HCT116 (cell line): ENCODE measurements at places on chromosomes 1 and 21.

GRCh38 chr1:24392604-24392946 lies 21.0 kb downstream of the STPG1 start:
- H3K27me3 ChIP-seq = no peaks in the 10 kb centered on the region
- H3K4me3 ChIP-seq = no peak overlapping the region
- H3K4me1 ChIP-seq = peaks cover 8% of the 10 kb centered on the region
- no peak for DNase-seq

GRCh38 chr21:24259241-24259640 lies 1348.0 kb downstream of the MRPL39 start:
- DNase-seq = no peak
- no peak overlapping the region for H3K4me3 ChIP-seq
- no peak overlapping the region for H3K27ac ChIP-seq
- H3K36me3 ChIP-seq = no peaks in the 10 kb centered on the region
- H3K27me3 ChIP-seq = no peaks in the 10 kb centered on the region
- H3K4me1 ChIP-seq = no peaks in the 10 kb centered on the region

- peaks cover 74% of the 10 kb centered on the region for H3K27me3 ChIP-seq
- H3K4me1 ChIP-seq = no peaks in the 10 kb centered on the region
- no peak overlapping the region for H3K27ac ChIP-seq
Observed at GRCh38 chr1:112011202-112011601, 21.7 kb upstream of the KCND3 start.

- H3K4me3 ChIP-seq = no peak overlapping the region
- H3K4me1 ChIP-seq = peaks cover 11% of the 10 kb centered on the region
- H3K36me3 ChIP-seq = no peaks in the 10 kb centered on the region
- no peak overlapping the region for H3K27ac ChIP-seq
- no peaks in the 10 kb centered on the region for H3K27me3 ChIP-seq
Observed at GRCh38 chr1:180173451-180173850, 18.8 kb downstream of the QSOX1 start.

DNA sequence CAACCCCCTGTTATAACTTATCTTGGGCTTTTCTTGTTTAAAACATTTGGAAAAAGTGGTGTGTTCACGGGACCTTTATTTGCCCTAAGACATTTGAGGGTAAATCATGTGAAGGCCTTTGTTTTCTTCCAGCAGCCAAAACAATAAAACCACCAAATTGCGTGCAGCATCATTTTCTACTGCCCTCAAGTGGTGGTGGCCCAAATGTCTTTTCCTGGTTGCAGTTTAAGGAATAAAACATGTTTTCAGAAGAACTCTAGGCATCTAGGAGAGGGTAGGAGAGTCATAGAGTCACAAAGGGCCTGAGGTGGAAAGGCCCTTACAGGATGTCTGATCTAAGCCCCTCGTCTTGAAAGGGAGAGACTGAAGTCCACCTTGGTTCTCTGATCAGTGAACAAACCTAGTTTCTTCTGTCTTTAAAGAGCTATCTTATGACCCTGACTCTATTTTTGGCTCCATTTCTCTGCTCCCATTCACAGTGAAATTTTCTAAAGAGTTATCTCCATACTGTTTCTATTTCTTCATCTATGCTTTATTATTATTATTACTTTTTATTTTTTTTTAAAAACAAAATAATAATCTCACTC lies 16.0 kb upstream of the EPS15 start:
- H3K36me3 ChIP-seq = no peaks in the 10 kb centered on the region
- H3K4me1 ChIP-seq = peaks cover 16% of the 10 kb centered on the region
- H3K27me3 ChIP-seq = no peaks in the 10 kb centered on the region
- peak; percentile 39 for DNase-seq
- H3K4me3 ChIP-seq = no peak overlapping the region

DNA sequence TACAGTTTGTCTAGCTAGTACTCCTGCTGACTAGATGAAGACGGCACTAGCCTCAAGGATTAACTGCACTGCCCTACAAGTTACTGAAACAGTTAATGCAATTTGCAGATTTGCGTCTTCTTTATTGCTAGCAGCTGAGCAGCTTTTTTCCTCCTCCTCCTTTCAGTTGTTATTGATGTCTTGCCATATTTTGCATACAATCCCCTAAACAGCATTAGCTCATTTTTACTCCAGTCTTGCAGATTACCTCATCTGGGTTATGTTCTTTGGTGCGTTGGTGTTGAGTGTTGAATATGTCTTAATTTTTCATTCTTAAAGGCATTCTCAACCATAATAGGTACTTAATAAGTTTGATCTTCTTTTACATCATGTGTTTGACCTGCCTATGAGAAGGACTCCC lies 363.4 kb upstream of the LYPLAL1 start:
- H3K4me1 ChIP-seq = peaks cover 9% of the 10 kb centered on the region
- no peaks in the 10 kb centered on the region for H3K36me3 ChIP-seq
- H3K27me3 ChIP-seq = no peaks in the 10 kb centered on the region

DNA sequence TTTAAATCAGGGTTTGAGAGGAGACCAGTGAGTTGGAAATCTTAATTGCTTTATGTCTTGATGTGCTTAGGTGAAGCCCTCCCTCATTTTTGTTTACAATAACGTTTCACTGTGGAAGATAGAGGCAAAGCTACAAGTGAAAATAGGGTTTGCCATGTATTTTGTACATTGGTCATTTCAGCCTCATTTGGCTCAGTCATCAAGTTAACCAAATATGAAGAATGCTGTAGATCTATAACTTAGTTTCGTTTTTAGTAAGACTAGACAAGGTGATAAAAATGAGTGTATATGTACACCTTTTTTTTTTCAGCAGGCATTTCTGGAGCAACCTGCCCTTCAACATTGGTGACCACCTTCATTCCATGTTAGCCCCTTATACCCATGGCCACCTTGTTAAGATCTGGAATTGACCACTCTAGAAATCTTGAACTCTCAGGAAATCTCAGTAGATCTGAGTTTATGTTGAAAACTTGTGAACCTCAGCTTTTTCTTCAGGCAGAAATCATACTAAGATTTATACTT lies 2.9 kb downstream of the NFYC start:
- peaks cover 29% of the 10 kb centered on the region for H3K4me1 ChIP-seq
- no peaks in the 10 kb centered on the region for H3K36me3 ChIP-seq
- no peak overlapping the region for H3K27ac ChIP-seq

DNA sequence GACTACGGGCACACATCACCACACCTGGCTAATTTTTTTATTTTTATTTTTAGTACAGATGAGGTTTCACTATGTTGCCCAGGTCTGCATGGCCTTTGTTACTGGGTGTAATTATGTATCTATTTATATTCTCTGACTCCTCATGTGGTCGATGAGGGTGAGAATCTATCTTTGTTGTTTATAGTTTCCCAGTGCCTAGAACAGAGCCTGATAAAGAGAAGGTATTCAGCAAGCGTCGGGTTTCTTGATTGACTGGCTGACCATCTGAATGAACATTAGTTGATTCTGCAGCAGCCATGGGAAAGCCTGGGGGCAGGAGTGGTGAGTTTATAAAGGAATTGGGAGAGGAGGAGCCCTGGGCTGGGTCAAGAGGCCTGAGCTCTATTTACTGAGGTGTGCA lies 28.5 kb downstream of the SERINC2 start:
- H3K27ac ChIP-seq = no peak overlapping the region
- no peak for DNase-seq

GRCh38 chr1:205577874-205578658 lies 53.7 kb downstream of the ELK4 start:
- peaks cover 11% of the 10 kb centered on the region; the same call in 1 of the 2 replicates for H3K27me3 ChIP-seq
- H3K4me1 ChIP-seq = no peaks in the 10 kb centered on the region
- no peak for DNase-seq
- no peak overlapping the region for H3K4me3 ChIP-seq

- no peak overlapping the region for H3K4me3 ChIP-seq
- H3K4me1 ChIP-seq = no peaks in the 10 kb centered on the region
- no peak overlapping the region for H3K27ac ChIP-seq
- DNase-seq = no peak
Observed at GRCh38 chr1:100539836-100540536, 2.0 kb downstream of the GPR88 start.

GRCh38 chr21:42581993-42582786 lies 68.5 kb downstream of the SLC37A1 start:
- H3K4me3 ChIP-seq = no peak overlapping the region
- no peak for DNase-seq
- no peaks in the 10 kb centered on the region for H3K4me1 ChIP-seq
- H3K36me3 ChIP-seq = no peaks in the 10 kb centered on the region
- no peak overlapping the region for H3K27ac ChIP-seq

- no peak for DNase-seq
- no peaks in the 10 kb centered on the region for H3K36me3 ChIP-seq
- no peak overlapping the region for H3K4me3 ChIP-seq
Observed at GRCh38 chr1:103162360-103162759, 54.0 kb upstream of the COL11A1 start.

DNA sequence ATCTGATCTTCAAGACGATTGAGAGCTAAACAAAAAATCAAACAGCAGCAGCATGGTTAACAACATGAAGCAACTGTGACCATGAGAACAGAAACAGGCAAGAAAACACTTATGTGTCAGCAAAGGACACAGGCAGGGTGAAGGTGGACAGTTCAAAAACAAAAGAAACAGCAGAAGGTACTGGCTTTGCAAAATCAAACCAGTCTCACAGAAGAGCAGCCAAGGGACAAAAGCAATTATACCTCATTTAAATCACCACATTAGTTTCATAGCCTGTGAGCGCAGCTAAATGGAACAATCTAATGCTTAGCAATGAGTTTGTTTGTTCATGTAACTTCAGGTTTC lies 59.1 kb downstream of the CAPN2 start:
- H3K4me1 ChIP-seq = peaks cover 61% of the 10 kb centered on the region

DNA sequence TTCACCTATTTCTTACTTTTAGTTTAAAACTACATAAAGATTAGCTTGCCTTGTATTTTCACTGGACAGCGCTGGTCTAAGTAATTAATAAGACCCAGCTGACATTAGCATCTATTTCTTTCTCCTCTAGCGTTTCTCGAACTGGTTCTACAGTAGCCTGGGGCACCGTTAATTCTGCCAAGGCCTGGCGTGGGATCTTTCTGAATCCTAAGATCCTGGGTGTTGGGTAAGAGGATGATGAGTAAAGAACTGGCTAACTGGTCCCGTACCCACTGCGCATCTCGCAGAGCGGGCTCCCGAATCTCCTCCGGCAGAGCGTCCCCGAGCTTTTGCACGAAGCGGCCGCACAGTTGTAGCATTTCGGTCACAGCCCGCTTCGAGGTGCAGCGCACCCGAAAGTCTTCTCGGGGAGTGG lies 309 bp downstream of the NSL1 start:
- no peak for DNase-seq
- H3K4me1 ChIP-seq = peaks cover 21% of the 10 kb centered on the region
- no peaks in the 10 kb centered on the region; the same call in 1 of the 2 replicates for H3K36me3 ChIP-seq
- H3K27me3 ChIP-seq = no peaks in the 10 kb centered on the region

DNA sequence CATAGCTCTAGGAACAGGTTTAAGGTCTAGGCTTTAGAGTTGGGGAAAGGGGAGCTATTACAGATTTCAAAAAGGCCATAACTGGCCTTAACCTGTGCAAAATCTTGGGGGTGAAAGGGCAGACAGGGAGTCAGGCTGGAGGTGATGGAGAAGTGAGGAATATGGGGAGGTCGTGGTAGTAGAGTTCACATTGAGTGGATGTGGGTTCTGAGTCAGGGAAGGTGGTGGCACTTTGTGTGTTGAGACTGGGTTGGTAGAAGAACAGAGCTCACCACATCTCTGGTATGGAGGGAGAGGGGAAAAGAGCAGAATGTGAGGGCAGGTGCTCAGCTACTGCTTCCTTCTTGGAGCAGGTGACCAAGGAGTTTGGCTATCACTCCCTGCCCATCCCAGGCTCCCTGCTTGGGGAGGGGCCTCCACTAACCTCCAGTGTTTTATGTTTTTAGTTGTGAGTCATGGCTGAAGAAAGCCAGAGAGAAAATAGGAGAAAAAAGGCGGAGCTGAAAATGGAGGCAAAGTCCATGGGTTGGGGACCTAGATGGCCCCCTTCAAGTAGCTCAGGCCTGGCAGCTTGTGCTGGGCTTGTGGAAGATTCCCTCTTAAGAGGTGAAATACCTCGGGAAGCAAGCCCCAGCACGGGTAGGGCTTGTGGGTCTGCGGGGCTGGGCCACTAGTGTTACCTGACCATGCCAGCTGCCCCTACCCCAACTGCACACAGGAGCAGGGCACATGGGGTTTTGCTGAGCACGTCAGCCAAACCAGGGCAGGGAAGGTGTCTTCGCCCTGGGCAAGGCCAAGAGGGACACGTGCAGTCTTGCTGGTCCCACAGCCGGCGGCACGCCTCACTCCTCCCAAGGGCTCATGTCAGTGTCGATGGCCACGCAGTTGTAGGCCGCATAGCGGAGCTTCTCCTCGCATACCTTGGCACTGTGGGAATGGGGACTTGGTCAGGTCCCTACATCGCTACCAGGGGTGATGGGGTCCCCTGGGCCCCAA lies 8.2 kb downstream of the HECTD3 start:
- peaks cover 9% of the 10 kb centered on the region; the same call in 1 of the 2 replicates for H3K36me3 ChIP-seq
- no peak for DNase-seq
- no peak overlapping the region for H3K4me3 ChIP-seq
- no peaks in the 10 kb centered on the region for H3K27me3 ChIP-seq

- no peak overlapping the region for H3K4me3 ChIP-seq
- H3K27ac ChIP-seq = no peak overlapping the region
- no peaks in the 10 kb centered on the region for H3K27me3 ChIP-seq
- H3K4me1 ChIP-seq = no peaks in the 10 kb centered on the region
- H3K36me3 ChIP-seq = no peaks in the 10 kb centered on the region
- DNase-seq = no peak
Observed at GRCh38 chr1:172726740-172727139, 67.8 kb downstream of the FASLG start.

DNA sequence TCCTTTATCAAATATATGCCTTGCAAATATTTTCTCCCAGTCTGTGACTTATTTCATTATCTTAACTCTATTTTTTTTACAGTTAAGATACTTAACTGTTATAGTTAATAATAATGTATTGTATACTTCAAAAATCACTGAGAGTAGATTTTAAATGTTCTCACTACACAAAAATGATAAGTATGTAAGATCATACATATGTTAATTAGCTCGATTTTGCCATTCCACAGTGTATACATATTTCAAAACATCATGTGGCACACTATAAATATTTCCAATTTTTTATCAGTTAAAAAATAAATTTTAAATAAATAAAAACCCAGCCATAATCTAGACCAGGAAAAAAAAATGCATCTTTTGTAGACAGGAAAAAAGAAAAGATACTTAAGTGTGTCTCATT lies 27.2 kb downstream of the CTTNBP2NL start:
- no peaks in the 10 kb centered on the region for H3K36me3 ChIP-seq
- H3K4me1 ChIP-seq = no peaks in the 10 kb centered on the region
- H3K4me3 ChIP-seq = no peak overlapping the region
- no peaks in the 10 kb centered on the region for H3K27me3 ChIP-seq

GRCh38 chr1:155261852-155262673 lies at the start of gene SCAMP3:
SCAMP3 (minus strand) TSS chr1:155262360; CDS start chr1:155262151, 209 bp downstream.
- peak within 1 kb of the TSS; percentile 92 for H3K4me3 ChIP-seq
- H3K36me3 ChIP-seq = peaks cover 47% of the 10 kb centered on the region; the same call in 1 of the 2 replicates
- peak; percentile 97 for DNase-seq
- H3K4me1 ChIP-seq = peaks cover 7% of the 10 kb centered on the region; the same call in 1 of the 2 replicates
- H3K27me3 ChIP-seq = no peaks in the 10 kb centered on the region
